ENCODE measurements at places on chromosomes 7 and 10. TPM values are rescaled to one million over a fixed set of nuclear protein-coding genes. Genes with fewer than 3 reads are reported as not detected.
A peak's percentile ranks its signal among the peaks of the same experiment; 100 is the strongest.

Gene SPDYE16
- total RNA-seq: 0.72 TPM

Gene CYP3A7
- 0.21 TPM for total RNA-seq

Gene SLC26A5
- 0.21 TPM for total RNA-seq

Gene AKR1E2
- 25.3 TPM for total RNA-seq

Gene CISD1
- 25.7 TPM for total RNA-seq

Gene MINDY4
- total RNA-seq: 8.5 TPM

Gene CNOT4
- total RNA-seq: 19.0 TPM

Gene BCAP29
- 87.8 TPM for total RNA-seq

Gene GIMAP8
- total RNA-seq: 12.2 TPM

- DNase-seq: no peak
Measured at GRCh38 chr10:12397147-12397896, 48.0 kb downstream of the CAMK1D start.

DNA sequence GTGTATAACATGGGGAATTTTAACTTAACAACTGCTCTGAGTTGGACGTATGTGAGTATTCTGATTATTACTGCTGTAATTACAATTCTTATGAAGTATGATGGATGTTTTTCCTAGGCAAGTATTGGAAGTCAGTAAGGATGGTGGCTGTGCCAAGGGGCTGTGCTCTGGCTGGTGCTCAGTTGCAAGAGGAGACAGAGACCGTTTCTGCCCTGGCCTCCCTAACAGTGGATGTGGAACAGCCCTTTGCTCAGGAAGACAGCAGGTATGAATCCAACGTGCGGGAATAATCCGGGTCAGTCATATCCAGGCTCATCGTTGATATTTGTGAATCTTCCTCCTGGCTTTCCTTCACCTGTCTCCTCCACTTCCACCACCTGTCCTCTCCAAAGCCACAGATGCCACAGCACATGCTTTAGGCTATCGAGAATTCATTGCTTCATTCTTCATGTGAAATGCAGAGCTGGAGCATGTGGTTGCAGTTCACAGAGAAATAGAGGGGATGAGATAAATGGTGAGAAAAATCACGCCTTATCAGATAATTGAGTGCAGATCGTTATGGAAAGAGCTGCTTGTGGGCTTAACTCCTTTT, 141.7 kb downstream of the TWIST1 start:
- DNase-seq: no peak

DNA sequence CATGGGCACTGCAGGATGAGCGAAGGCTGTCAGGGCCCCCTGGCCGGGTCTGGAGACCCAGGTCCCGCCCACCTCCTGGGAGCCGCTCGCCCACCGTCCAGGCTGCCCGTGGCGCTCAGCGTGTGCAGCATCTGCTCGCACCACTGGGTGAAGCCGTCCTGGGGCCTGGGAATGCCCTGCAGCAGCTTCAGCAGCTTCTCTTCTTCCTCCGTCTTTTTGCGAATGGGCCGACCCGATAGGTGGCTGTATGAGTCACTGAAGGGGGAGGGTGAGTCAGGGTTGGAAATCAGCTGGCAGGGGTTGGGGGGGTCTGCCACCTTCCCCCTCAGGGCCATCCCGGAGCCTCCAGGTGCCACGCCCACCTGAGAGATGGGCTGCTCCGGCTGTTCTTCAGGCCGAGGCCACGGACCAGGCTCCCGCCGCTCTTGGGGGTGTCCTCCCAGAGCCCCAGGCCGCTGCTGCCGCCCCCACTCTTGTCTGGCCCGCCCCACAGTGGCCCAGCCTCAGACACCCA, 8.7 kb downstream of the GNB2 start:
- no peak for DNase-seq

DNA sequence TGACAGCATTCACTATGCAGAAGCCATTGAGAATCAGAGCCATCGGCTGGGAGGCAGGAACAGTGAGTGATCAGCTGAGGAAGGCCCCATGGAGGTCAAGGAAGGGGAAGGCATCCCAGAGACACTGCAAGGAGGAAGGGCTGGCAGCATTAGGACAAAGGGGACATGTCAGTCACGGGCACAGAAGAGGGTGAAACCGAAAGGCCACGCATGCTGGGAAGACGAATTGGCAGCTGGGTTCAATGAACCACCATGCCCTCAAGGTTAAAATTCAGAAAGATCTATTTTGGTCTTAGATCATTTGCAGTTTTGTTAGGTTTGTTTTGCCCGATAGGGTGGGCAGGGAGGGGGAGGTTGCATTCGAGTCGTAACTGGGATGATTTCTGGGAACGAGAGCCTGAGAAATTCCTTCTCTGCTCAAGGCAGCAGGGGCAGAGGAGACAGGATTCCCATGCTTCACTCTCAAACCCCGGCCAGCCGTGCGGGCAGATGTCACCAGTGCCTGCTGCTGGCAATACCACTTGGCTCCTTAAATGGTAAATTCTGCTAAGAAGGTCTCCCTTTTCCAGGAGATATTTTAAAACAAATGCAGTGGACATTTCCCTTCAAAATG, 57.7 kb downstream of the ASB13 start:
- DNase-seq: no peak

GRCh38 chr10:80957161-80957560, 419.5 kb downstream of the SH2D4B start:
- no peak for DNase-seq

DNA sequence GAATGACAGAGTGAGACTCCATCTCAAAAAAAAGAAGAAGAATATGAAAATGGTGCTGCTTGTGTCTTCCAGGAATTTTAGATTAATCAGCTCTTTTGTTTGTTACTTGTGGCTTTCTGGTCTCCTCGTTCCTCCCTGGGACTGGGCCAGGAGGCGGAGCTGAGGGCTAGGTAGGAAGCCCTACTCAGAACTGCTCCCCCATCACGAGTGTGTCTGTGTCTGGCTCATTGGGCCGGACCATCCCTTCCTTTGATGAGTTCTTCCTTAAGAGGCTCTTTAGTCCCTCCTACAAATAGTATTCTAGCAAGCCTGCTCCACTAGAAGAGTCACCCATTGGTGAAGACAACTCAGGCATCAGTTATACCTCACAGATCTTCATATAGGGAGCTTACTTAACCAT, 56.8 kb upstream of the YAE1 start:
- no peak for DNase-seq

DNA sequence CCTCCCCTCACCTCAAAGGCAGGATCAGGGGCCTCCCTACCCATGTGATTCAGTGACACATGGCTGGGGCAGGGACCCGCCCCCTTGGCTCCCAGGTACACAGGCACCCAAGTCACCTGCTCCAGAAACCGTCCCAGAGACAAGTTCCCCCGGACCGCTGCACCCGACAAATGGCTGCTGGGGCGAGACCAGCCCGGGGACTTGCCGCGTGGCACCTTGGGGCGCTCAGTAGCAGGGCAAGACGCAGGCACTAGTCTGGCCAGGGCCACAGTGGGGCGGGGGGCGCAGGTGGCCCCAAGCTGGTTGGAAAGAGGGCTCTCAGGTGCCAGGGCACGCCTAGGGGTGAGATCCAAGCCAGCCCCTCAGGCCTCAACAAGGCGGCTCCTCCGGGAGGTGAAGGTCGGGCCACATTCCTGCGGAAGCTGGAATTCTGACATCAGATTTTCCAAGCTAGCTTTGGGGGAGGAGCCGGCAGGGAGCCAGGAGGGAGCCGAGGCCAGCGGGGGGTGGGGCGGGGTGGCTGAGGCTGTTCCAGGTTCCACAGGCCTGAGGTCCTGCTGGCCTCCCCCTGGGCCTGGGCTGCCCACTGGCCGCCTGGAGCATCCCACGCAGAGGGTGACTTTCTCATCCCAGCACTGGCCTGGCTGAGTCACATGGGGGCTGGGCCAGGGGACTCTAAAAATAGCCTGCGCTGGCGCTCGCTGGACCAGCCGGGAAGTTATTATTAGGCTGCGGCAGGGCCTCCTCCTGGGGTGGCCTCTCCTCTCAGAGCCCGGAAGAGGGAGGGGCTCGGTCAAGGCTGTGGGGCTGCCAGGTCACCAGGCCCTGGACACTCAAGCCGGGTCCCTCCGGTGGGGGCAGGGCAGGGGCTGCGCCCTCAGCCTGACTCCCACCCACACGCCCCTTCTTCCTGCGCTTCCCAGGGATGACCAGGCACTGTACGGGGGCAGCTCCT, 20.5 kb upstream of the INPP5A start:
- peak; percentile 94 for DNase-seq

GRCh38 chr7:149307775-149308501, 45.9 kb downstream of the ZNF783 start:
- no peak for DNase-seq

DNA sequence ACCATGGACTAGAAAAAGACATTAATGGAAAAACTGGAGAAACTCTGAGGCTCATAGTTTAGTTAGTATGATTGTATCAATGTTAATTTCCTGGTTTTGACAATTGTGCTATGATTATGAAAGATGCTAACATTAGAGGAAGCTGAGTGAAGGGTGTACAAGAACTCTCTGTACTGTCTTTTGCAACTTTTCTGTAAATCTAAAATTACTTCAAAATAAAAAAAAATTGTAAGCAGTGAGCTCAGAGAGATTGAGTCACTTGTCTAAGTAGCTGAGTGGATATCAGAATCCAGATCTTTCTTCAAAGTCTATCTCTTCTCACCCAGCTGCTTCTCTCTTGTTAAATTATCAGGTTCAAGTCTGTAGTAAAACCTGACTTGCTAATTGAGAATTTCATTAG, 181.1 kb downstream of the PLCE1 start:
- DNase-seq: no peak

- peak; percentile 98 for DNase-seq
Measured at GRCh38 chr7:130430841-130431666, 9.8 kb downstream of the CEP41 start.

DNA sequence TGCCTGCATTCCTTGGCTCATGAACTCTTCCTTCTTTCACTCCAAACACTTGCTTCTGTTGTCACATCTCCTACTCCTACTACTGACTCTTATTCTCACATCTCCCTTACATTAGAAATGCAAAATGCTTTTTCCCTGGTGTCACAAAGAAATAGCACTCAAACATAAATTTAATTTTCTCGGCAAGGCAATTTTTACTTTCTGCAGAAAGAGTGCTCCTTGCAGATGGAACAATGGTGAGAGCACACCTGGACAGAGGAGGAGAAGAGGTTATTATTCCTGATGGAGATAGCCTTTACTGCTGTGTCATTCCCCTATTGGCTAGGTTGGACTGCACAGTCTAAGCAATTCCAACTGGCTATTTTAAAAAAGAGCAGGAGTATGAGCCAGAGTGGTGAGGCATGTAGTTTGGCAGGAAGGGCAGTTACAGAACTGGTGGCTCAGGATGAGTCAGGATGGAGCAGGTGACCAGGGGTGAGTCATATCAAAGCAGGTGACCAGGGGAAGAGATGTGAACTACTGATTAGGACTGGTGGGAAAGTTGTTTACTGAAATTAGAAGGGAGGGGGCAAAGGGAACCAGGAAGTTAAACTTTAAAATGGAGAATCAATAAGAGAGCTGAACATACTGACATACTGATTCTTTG, 52.9 kb downstream of the CYP2C9 start:
- DNase-seq: no peak

DNA sequence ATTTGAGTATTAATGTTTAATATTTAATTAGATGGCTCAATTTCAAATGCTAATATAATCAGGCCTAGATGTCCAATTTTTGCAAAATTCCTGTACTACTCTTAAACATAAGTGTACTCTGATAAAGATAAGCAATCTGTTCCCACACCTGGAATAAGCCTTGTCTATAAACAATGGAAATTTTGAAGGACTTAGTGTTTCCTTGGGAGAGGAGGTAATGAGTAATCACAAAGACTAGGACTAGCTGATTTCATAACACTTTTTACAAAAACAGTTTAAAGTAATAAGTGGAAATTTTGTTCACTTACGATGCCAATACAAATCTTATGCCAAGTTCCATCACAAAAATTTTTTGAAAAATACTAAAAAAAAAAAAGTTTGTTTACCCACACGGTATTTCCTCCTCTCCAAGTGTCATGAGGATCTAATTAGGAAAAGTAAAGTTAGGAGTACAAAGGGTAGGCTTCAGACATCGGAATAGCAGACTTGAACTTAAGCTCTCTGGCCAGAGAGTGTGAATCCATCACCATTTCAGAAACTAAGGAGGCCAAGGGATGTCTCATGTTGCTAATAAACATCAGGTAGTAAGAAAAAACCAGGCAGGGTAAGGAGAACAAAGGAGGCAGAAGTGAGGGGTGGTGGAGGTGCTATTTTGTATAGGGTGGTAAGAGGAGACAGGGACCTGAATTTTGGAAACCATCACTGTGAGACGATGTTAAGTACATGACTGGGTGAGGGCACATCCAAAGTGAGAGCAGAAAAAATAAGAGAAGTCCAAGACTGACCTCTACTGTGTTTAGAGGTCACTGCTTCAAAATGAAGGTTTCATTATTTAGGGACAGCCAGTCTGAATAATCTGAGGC, 61.3 kb downstream of the RAPGEF5 start:
- no peak for DNase-seq

DNA sequence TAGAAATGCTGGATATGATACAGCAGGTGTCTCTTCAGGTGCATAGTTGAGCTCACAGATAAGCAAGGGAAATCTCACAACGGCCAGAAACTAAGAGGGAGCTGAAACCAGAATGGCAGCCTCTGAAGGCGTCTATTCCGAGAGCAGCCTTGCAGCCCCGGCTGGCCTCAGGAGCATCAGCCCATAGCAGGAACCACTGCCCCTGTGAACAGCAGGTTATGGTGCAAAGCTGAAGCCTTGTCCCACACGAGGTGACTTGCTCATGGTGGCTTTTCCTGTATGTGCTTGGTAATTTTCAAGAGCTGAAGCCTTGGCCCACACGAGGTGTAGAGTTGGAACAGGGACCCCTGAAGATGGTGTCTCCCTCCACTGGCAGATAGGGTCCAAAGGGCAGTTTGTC, 33.2 kb downstream of the BNIP3 start:
- DNase-seq: no peak

DNA sequence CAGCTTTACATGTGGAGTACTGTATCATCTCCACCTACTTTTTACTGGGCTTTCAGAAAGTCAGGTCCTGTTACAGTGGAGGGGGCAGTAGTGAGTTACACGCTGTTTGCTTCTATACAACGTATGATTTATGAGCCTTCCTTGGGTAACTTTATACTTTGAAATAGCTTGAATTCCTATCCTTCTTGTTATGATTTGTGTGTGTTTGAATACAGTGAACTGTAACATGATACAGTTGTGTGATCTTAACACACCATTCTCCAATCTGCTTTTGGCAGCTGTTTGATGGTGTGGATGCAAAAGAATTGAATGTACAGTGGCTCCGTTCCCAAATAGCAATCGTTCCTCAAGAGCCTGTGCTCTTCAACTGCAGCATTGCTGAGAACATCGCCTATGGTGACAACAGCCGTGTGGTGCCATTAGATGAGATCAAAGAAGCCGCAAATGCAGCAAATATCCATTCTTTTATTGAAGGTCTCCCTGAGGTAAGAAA, 41.7 kb downstream of the SP8 start:
- DNase-seq: peak; percentile 79

- DNase-seq: no peak
Measured at GRCh38 chr7:111498391-111499007, 63.8 kb downstream of the IMMP2L start.

GRCh38 chr10:110003524-110003885, 4.3 kb upstream of the ADD3 start:
- no peak for DNase-seq

GRCh38 chr7:14988941-14989340, 86.4 kb upstream of the DGKB start:
- peak; percentile 1 for DNase-seq

- peak; percentile 24 for DNase-seq
Measured at GRCh38 chr7:91519241-91520158, 255.3 kb downstream of the FZD1 start.

Data from tongue (tissue), 3 donors.